ENCODE measurements at places on chromosomes 13 and 19.
A peak's percentile ranks its signal among the peaks of the same experiment; 100 is the strongest.

DNA sequence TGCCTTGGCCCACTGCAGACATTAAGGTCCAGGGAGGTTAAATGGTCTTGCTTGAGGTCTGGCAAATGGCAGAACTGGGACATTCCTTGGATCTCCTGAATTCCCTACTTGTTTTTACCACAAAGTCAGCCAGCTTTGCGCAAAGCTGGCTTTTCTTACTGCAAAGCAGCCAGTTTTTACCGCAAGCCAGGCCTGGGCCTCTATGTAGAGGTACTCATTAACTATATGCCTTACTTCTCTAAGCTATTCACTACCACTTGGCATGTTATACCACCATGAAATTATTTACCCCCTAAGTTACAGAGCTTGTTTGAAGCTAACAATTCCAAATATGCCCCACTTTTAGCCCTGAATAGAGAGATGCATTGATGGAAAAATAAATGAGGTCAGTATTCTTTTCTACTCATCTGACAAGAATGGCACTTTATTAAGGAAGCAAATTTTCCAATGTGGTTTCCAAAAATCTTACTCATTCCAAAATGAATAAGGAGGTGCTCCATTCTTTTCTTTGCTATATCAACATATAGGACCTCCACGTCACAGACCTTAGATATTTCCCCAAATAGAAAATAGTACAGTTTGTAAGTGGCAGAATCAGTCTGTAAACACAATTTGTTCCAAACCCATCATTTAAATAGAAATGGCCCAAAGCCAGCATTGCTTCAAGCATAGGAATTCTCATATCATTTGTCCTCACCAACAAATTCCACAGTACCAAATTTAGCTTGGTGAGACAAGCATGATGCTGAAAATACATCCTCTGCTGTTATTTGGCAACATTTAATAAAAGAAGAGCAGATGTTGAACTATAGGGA is 143.9 kb upstream of the TSC22D1 start:
- no peak for DNase-seq

- peak; percentile 98 for DNase-seq
Measured at GRCh38 chr13:48158290-48158689, 63.4 kb upstream of the MED4 start.

DNA sequence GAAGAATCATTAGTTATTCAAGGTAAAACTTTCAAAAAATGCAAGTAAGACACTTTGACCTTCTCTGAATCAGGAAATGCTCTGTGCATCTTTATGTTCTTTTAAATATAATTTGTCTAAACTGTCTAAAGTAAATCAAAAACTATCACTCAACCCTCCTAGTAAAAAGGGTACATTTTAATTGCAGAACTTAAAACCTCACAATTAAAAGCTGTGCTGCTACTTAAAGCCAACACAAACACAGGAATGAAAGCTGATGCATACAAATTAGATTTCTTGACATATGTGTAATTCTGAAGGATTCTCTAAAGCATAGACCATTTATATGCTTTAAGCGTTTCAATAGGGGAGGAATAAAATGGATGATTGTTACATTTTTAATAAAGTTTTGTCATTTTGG is 58.3 kb downstream of the DACH1 start:
- DNase-seq = no peak

- DNase-seq = no peak
Measured at GRCh38 chr19:21617740-21618339, 112.4 kb downstream of the ZNF429 start.

DNA sequence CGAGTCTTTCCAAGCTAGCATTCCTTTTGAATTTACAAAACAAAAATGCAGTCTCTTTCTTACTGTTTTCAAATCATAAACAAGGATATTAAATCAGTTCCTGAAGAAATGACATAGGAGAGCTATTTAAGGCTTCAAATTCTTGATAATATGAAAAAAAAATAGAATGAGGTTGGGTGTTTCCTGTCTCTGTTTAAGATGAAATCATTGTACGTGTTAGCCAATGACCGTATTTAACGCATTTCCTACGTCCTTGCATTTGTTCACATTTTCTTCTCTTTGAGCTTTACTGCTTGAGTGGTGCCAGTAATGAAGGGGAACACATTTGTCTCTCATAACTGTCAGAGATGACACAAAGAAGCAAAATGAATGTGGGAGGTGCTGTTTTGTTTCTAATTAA is 821.3 kb downstream of the DIAPH3 start:
- DNase-seq = no peak

DNA sequence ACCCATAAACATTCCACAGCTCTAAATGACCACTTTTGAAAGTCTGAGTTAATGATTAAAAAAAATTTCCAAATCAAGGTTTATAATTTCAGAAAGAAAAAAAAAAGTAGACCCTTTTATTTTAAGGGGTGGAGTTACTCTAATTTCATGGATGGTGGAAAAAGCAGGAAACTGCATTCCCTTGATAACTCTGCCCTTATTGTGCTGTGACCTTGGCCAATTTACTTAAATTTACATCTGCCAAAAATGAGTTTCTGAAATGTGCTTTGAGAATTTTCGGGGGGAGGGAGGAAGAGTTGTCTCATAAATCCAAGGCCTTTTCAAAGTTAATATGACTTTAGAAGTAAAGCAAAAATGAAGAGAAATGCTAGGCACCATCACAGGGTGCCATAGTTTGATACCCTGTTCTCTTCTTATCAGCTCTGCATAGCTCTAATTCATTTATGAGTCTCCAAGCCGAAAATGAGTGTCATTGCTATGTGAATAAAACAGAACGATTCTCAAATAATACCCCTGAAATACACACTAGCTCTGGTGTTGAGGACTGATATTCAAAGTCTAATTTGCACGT is 367.0 kb downstream of the DACH1 start:
- DNase-seq = no peak

DNA sequence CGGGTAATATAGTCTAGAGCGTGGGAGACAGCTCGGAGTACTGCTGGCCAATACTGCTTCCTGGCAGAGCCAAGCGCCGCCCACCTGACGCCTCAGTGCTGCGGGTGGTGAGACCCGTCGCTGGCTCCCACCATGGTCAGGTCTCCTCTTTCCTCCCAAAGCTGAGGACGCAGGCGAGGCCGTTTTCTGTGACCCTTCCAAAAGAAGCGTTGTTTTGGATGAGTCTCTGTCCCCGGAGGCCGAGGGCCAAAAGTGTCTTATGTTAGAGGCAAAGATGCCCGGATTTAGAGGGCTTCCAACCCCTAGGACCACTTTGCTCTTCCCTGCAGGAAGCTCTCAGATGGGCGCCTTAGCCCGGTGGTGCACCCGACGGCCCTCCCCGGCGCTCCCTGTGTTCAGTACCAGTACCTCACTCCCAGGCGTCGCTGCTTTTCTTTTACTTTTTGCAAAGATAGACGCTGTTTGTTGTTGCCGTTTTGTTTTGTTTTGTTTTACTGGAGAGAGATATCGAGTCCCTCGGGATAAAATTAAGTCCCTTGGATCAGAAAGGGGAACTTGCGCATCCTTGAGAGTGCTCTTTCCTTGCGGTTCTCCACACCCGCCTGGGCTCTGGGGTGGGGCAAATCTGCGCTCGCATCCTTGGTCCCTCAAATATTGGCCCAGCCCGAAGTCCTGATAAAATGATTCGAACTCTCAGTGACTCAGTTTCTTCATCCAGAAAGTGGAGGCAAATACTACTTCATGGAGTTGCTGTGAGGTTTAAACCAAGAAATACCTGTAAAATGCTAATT is 7.0 kb downstream of the PDX1 start:
- DNase-seq = no peak

GRCh38 chr13:110715395-110716246 is 2.1 kb downstream of the ING1 start:
- DNase-seq = peak; percentile 99

- no peak for DNase-seq
Measured at GRCh38 chr19:16125737-16126495, 14.2 kb downstream of the RAB8A start.

DNA sequence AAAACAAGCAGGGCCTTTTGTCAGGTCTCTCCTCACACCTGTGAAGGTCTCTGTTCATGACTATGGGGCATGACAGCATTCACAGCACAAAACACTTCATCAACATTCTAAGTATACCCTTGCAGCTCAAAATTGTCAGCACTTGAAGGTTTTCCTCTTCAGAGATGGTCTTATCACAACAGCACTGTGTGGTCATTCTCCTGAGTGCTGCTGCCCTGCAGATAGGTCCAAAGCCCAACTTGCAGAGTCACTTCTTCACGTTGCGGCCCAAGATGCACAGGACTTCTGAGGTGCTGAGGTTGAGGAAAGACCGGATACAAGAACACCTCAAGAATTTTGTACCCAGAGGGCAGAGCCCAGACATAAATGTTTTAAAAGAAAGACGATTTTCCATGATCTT is 574.5 kb downstream of the UQCRFS1 start:
- DNase-seq = no peak

DNA sequence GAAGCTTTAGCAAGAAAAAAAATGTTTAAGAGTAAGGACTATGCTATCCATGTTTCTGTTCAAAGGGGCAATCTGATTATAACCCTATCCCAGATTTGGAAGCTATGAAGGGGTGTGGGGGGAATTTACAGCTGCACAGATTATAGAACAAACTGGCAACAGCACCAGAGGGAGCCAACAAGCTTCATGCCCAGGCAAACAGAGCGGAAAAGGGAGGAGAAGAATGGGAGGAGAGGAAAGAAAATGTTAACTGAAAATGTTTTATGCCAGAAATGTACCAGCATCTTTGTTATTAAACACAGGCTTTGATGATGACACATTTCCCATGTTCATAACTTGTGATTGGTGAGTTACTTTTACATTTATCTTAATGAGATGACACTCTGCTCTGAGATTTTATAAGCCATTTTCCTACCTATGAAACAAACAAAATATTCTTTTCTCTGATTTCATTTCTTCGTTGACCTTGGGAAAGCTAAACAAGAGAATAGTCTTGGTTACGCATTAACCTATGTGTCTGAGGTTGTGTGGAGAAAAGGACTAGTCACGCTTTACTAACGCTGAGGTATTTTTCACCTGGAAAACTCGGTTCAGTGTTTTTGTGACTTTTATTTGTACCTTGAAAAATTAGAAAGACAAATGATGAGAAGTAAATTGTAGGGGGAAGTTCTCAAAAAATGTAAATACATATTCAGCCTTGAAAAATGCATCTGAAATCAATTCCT is 235.8 kb upstream of the MIR17HG start:
- DNase-seq = no peak

GRCh38 chr13:102318233-102318632 is 83.6 kb downstream of the FGF14 start:
- no peak for DNase-seq

GRCh38 chr13:46543287-46543686 is 9.7 kb upstream of the LRCH1 start:
- peak; percentile 68 for DNase-seq

- DNase-seq = no peak
Measured at GRCh38 chr19:46733690-46734292, 12.1 kb upstream of the FKRP start.

GRCh38 chr13:68170961-68171360 is 940.8 kb upstream of the PCDH9 start:
- no peak for DNase-seq

DNA sequence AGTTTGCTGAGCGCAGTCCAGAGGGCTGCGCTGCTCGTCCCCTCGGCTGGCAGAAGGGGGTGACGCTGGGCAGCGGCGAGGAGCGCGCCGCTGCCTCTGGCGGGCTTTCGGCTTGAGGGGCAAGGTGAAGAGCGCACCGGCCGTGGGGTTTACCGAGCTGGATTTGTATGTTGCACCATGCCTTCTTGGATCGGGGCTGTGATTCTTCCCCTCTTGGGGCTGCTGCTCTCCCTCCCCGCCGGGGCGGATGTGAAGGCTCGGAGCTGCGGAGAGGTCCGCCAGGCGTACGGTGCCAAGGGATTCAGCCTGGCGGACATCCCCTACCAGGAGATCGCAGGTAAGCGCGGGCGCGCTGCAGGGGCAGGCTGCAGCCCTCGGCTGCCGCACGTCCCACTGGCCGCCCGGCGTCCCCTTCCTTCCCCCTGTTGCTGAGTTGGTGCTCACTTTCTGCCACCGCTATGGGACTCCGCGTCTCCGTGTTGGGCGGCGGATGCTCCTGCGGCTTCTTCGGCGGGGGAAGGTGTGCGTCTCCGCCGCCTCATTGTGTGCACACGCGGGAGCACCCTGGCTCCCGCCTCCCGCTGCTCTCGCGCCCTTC is 772 bp downstream of the GPC6 start:
- DNase-seq = peak; percentile 82
